Calu3 (cell line): ENCODE measurements at places on chromosomes 12 and 14. TPM values are rescaled to one million over a fixed set of nuclear protein-coding genes. Genes with fewer than 3 reads are reported as not detected.

DNA sequence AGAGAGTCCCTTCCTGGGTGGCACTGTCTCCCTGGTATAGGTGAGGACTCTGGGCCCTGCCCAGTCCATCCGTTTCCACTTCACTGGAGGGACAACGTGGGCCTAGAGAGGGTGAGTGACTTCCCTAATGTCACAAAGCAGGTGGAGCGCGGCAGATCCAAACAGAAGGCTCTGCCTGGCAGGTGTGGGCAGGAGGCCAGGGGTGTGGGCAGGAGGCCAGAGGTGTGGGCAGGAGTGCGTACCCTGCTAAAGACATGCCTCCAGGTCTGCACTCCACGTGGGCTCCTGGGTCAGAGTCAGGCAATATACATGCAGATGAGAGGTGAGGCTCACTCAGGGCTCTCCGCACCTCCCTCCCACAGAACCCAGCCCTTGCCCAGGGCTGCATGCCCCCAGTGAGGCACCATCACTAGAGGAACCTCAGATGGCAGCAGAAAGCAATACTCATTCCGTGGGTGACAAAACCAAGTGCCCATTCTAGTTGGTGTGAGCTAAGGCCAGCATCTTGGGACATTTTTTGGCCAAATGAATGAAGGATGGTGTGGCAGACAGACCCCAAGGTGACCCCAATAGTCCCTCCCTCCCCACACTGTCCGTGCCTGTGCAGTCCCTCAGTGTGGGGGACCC lies 271.6 kb upstream of the RTL1 start:
- H3K27me3 ChIP-seq, result no peaks in the 10 kb centered on the region
- no peak overlapping the region for H3K4me3 ChIP-seq

DNA sequence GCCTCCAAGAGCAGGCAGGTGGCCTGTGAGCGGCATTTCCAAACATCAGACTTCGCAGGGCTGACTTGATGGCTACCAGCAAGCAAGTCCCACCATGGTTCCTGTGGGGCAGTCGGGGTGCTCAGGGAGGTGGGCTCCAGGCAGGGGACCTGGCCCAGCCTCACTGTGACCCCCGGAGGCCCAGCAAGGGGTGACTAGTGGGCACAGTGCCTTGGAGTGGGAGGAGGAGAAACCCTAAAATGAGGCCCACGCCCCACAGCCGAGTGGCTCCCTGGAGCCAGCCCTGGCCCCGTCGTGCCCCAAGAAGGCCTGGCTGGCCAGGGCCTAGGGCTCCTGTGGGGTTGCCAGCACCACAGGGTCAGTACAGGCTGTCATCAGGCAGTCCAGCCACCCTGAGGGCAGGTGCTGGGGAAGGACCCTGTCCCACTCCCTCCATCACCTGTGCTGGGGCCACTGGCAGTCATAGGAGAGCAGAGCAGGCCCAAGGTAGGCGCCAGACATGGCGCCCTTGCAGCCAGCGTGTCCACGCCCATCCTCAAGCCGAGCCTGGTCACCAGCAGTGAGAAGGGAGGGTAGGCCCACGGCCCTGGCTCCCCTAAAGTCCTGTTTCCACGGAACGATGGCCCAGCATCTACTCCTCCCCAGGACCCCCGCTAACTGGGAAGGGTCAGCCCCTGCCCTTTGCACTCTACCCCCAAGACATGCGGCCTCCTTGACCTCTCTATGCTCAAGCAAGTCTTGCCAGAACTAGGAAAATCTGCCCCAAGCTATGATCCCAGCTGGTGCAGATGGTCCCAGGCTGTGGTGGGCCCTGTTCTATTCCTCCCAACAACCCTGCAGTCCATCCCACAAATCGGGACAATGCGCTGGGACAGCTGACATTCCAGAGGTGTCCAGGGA lies 144.2 kb upstream of the C14orf180 start:
- H3K4me1 ChIP-seq, result peaks cover 9% of the 10 kb centered on the region
- H3K36me3 ChIP-seq, result peaks cover 5% of the 10 kb centered on the region
- no peak for DNase-seq
- peak overlapping the region; percentile 37 for H3K4me3 ChIP-seq

DNA sequence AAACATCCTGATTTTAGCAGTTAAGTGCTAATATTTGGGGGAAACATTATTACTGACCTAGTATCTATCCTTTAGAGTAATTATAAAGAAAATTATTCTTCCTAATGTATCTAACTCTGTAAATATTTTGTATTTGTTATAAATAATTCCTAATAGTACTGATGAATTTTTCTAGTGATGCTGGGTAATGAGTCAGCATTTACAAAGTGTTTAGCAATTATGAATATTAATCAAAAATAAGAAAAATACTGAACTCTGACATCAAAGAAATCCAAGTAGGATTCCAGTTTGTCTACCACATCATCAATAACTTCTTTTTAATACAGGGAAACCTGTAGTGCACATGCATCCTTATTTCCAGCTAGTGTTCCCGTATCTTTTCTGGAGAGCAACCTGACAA lies 9.0 kb downstream of the NAP1L1 start:
- no peak overlapping the region for H3K27ac ChIP-seq
- H3K4me1 ChIP-seq, result peaks cover 52% of the 10 kb centered on the region
- H3K27me3 ChIP-seq, result no peaks in the 10 kb centered on the region
- no peak overlapping the region for H3K4me3 ChIP-seq
- DNase-seq, result no peak
- peaks cover 33% of the 10 kb centered on the region for H3K36me3 ChIP-seq

DNA sequence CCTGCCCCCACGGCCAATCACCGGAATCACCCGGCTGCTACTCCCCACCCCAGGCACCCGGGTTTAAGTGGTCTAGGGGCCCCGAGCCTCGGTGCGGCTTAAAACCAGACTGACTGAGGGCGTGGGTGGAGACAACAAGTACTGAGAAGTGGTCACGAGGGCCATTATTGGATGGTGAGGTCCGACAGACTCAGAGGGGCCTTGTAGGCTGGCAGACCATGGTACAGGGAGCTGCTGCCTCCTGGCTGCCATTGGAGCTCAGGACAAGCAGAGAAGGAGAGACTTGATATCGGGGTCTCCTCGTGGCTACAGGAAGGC lies 54.1 kb downstream of the FBRSL1 start:
- no peak overlapping the region for H3K27ac ChIP-seq
- DNase-seq, result no peak
- H3K27me3 ChIP-seq, result peaks cover 24% of the 10 kb centered on the region
- peaks cover 17% of the 10 kb centered on the region for H3K4me1 ChIP-seq
- H3K4me3 ChIP-seq, result no peak overlapping the region
- no peaks in the 10 kb centered on the region for H3K36me3 ChIP-seq

- H3K27me3 ChIP-seq, result no peaks in the 10 kb centered on the region
- no peak overlapping the region for H3K4me3 ChIP-seq
- H3K27ac ChIP-seq, result no peak overlapping the region
- no peak for DNase-seq
Observed at GRCh38 chr12:108568338-108569154, 6.2 kb downstream of the ISCU start.

DNA sequence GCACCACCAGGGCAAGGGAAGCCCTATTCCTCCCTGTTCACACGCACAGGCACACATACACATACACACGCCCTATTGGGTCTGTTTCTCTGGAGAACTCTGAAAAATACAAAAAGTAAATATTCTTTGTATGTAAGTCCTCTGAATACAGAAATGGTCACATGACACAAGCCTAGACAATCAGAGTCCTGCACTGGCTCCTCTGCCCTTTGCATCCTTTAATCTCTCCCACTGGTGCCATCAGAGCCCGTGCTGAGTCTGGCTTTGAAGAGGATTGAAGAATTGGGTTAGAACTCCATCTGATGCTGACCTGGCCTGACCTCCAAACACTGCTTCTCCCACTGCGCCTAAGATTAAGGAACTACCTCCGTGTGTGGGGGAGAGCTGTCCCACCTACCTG lies 273.2 kb upstream of the TBX3 start:
- H3K27ac ChIP-seq, result no peak overlapping the region
- DNase-seq, result no peak
- no peaks in the 10 kb centered on the region for H3K4me1 ChIP-seq

- peak; percentile 92 for DNase-seq
- peaks cover 81% of the 10 kb centered on the region for H3K36me3 ChIP-seq
- peak overlapping the region; percentile 80 for H3K27ac ChIP-seq
- no peaks in the 10 kb centered on the region for H3K27me3 ChIP-seq
- peaks cover 83% of the 10 kb centered on the region for H3K4me1 ChIP-seq
Observed at GRCh38 chr12:124509676-124510300, 57.6 kb downstream of the NCOR2 start.

GRCh38 chr12:115032521-115032920 lies 348.5 kb upstream of the TBX3 start:
- no peak for DNase-seq
- H3K4me1 ChIP-seq, result no peaks in the 10 kb centered on the region
- H3K36me3 ChIP-seq, result no peaks in the 10 kb centered on the region
- H3K27ac ChIP-seq, result no peak overlapping the region
- H3K27me3 ChIP-seq, result no peaks in the 10 kb centered on the region

- H3K27ac ChIP-seq, result no peak overlapping the region
- peaks cover 40% of the 10 kb centered on the region for H3K36me3 ChIP-seq
- no peak for DNase-seq
- no peaks in the 10 kb centered on the region for H3K4me1 ChIP-seq
- no peak overlapping the region for H3K4me3 ChIP-seq
- no peaks in the 10 kb centered on the region for H3K27me3 ChIP-seq
Observed at GRCh38 chr12:366820-367219, 22.3 kb downstream of the KDM5A start.

- peak; percentile 74 for DNase-seq
- H3K27me3 ChIP-seq, result no peaks in the 10 kb centered on the region
- H3K4me1 ChIP-seq, result peaks cover 39% of the 10 kb centered on the region
Observed at GRCh38 chr12:65822732-65823512, 1.4 kb upstream of the HMGA2 start.

DNA sequence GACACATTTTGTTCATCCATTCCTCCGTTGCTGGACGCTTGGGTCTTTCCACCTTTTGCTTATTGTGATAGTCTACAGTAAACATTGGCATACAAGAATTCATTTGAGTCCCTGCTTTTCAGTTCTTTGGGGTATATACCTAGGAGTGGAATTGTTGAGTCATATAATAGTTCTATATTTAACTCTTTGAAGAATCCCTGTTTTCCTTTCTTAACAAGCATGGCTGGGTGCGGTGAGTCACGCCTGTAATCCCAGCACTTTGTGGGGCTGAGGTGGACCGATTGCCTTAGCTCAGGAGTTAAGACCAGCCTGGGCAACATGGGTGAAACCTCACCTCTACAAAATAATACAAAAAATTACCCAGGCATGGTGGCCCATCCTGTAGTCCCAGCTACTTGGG lies 75.4 kb downstream of the CCDC92 start:
- no peak overlapping the region for H3K27ac ChIP-seq
- H3K27me3 ChIP-seq, result peaks cover 81% of the 10 kb centered on the region
- no peak overlapping the region for H3K4me3 ChIP-seq
- no peak for DNase-seq
- no peaks in the 10 kb centered on the region for H3K36me3 ChIP-seq

DNA sequence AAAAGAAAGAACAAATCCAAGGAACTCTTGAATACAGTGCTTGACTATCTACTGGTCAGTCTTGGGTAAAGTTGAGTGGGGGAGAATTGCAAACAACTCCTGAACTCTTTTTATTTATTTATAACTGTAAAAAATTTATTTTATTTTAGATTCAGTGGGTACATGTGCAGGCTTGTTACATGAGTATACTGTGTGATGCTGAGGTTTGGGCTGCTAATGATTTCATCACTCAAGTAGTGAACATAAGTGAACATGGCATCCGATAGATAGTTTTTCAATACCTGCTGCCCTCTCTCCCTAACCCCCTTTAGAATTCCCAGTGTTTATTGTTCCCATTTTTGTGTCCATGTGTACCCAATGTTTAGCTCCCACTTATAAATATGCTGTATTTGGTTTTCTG lies 3.2 kb upstream of the GSG1 start:
- peaks cover 15% of the 10 kb centered on the region for H3K4me1 ChIP-seq
- H3K36me3 ChIP-seq, result peaks cover 4% of the 10 kb centered on the region
- no peaks in the 10 kb centered on the region for H3K27me3 ChIP-seq

DNA sequence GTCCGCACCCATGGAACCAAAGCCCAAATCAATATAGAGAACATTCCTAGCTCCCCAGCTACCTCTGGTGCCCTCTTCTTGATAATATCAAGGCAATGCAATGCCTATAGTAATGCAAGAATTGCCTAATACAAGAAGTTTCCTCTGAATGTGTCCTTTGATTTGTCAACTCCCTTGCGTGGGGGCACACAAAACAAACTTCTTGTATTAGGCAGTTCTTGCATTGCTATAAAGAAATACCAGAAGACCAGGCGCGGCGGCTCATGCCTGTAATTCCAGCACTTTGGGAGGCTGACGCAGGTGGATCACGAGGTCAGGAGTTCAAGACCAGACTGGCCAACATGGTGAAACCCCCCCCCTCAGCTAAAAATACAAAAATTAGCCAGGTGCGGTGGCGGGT lies 10.4 kb upstream of the ITPK1 start:
- no peaks in the 10 kb centered on the region for H3K4me1 ChIP-seq
- no peak overlapping the region for H3K4me3 ChIP-seq
- H3K27me3 ChIP-seq, result no peaks in the 10 kb centered on the region
- DNase-seq, result no peak

DNA sequence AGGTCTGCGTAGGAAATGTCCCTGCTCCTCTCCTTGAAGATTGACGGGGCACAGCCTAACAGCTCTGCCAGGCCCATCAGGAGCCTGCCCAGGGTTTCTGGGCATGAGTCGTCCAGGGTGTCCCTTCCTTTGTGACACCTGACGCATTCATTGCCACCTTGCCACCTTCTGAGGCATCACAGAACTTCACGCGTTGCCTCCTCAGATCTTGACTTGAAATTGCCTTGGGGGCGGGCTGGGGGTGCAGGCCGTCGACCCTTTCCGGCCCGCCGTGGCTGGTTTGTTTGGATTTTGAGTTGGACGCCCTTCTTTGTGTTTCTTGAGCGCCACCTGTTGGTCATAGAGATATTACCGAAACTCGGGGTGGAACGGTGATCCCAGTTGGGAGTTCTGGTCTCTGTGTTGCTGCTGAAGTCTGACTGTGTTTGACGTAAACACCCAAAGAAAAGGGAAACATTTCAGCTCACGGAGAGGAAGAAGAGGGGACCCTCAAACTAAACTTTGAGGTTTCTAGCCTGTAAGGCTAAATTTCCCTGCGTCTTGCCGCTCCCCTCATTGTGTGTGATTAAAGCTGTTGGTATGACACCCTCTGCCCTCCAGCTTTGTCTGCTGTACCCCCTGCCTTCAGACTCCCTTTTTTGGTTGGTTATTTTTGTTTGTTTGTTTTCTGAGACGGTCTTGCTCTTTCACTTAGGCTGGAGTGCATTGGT lies 44.6 kb downstream of the MLXIP start:
- peaks cover 4% of the 10 kb centered on the region for H3K36me3 ChIP-seq
- peak; percentile 81 for DNase-seq
- peak overlapping the region; percentile 1 for H3K27ac ChIP-seq
- peak overlapping the region; percentile 5 for H3K4me3 ChIP-seq
- no peaks in the 10 kb centered on the region for H3K27me3 ChIP-seq
- H3K4me1 ChIP-seq, result peaks cover 27% of the 10 kb centered on the region

GRCh38 chr12:109767456-109767855 lies 53.8 kb downstream of the FAM222A start:
- H3K27me3 ChIP-seq, result no peaks in the 10 kb centered on the region
- no peak overlapping the region for H3K27ac ChIP-seq
- H3K36me3 ChIP-seq, result peaks cover 9% of the 10 kb centered on the region
- no peak overlapping the region for H3K4me3 ChIP-seq
- no peak for DNase-seq
- peaks cover 7% of the 10 kb centered on the region for H3K4me1 ChIP-seq

GRCh38 chr14:100025111-100025510 lies 40.1 kb upstream of the EVL start:
- no peaks in the 10 kb centered on the region for H3K36me3 ChIP-seq
- H3K27me3 ChIP-seq, result no peaks in the 10 kb centered on the region
- H3K27ac ChIP-seq, result no peak overlapping the region

The ESR2 gene
- 0.12 TPM in 1 of 2 replicates, not detected in the other for total RNA-seq

The FAM186B gene
- total RNA-seq, result 0.29 and 0.47 TPM in 2 replicates

The FBLN5 gene
- total RNA-seq, result 0.39 and 0.90 TPM in 2 replicates

The FBXO33 gene
- 8.6 and 9.1 TPM in 2 replicates for total RNA-seq

The NAA25 gene
- total RNA-seq, result 55.0 and 56.3 TPM in 2 replicates

The PARPBP gene
- 28.1 and 38.0 TPM in 2 replicates for total RNA-seq

The KIF5A gene
- 0.10 TPM in 1 of 2 replicates, not detected in the other for total RNA-seq

The KLRG1 gene
- 0.38 and 0.66 TPM in 2 replicates for total RNA-seq

The SNAPC1 gene
- total RNA-seq, result 10.0 and 11.7 TPM in 2 replicates

The TPPP2 gene
- total RNA-seq, result not detected in 2 replicates

The KCNJ8 gene
- total RNA-seq, result not detected in 2 replicates
